ENCODE measurements at places on chromosomes 3 and 15.
A peak's percentile ranks its signal among the peaks of the same experiment; 100 is the strongest.

DNA sequence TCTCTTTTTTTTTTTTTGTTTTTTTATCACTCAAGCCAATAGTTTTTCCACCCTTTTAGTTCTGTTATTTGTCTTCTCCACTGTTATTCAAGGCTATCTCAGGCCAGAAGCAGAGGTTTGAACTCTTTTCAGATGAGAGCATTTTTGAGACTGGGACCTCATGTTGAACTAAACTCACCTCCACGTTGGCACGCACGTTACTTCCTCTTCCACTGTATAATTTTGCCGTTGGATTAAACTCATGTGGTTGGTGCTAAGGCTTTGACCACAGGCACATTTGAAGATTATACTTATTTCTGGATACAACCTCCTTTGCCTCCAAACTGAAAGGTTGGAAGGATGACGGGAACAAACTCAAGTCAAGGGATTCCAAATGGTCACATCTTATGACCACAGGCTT is 501.3 kb upstream of the TPRG1 start:
- no peak for DNase-seq

DNA sequence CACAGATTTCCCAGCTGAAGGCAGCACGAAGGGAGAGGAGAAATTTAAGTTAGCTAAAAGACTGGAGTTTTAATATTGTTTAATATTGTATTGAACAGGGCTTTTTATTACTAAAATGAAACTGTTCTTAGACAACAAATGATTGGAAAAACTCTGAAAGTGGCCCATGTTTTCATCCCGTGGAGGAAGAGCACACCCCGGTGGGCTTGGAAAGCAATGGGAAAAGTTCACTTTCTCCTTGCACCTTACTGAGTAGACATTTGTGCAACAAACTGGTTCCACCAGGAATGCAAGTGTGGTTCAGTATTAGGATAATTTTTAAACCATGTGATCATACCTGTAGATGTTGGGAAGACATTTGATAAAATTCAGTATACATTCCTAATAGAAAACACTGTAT is 8.2 kb upstream of the ESYT3 start:
- no peak for DNase-seq

DNA sequence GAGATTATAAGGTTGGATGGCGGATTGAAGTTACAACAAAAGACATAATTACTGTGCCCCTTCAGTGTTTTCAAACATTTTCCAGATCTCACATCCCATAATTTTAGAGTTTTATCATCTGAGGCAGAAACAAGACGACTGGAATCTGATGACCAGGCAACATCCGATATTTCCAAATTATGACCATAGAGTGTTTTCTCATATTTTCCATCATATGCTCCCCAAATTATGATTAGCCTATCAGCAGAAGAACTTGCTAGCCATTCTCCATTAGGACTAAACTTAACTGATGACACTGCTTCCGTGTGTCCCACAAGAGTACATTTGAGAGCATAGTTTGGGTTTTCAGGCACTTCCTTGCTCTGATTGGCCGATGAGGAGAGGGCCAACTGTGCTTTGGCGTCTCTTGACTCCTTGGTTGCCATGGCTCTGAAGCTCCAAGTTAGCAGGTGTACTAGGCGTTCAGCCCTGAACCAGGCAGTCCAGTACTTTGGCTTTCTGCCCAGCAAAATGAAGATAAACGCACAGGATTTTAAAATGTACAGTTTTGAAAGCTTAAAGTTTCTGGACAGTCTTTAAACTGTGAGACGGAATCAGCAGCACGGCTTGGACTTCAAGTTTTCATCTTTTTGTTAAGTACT is 638 bp downstream of the WDR5B start:
- no peak for DNase-seq

DNA sequence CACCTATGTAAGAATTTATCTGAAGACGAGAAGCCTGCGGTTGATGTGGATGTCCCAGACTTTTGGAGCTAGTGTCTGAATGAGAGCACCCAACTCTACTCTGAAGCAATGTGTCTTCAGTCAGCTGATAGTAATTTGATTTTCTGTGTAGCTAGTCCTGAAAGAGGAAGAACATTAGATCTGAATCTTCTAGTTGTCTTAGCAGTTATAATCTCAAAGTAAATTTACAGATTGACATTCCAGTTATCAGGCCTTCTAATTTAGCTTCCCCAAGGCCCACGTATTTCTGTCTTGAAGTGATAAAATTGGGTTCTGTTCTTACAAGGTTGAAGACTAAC is 1.5 kb downstream of the TCAIM start:
- no peak for DNase-seq

DNA sequence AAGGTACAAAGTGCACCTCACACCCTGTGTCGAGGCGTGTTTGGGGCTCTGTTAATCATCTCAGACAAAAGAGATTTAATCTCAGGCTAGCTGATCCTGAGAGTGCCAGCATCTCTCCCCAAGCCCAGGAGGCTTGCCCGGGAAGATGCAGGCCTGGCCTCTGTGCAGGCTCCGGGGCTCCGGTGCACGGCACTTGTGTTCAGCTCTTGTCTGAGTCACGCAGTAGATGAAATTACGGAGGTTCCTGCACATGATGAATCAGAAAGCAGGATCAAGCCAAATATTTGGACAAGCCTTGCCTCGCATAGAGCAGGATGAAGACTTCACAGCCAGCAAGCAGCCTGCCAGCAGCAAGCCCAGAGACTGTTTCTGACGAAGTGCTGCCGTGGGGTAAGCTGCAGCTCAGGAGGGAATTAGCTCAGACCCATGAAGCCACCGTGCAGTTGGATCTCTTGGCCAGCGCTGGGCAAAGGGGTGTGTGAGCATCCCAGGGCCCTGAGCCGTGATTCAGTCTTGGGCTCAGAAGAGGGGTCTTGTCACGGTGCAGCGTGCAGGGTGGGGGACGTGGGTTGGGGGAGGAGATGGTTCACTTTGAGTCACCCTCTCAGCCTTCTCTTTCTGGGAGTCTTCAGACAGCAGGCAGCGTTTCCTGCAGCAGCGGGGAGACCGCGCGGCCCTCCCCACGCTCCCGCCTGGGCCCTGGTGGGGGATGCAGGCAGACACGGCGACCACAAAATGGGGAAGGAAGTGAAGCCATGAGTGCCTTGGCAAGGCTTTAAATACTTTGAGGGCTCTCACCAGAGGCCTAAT is 89.2 kb upstream of the MEF2A start:
- DNase-seq = no peak

- DNase-seq = no peak
Observed at GRCh38 chr3:4850928-4851265, 128.3 kb upstream of the BHLHE40 start.

DNA sequence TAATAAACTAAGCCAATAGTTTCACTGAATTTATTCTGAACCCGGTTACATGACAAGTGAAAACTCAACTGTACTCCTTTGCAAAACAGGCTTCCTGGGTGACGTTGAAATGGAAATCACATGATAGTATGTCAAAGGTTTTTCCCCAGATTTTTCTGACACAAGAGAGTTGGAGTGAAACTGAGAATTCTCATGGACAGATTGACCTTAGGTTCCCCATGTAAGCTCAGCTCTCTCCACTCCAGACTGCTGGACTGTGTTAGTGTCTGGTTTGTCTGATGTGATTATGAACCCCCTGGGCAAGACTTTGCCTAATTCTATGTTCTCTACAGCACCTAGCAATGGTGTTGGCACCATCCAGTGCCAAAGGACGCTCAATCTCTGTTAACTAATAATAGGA is 219.7 kb upstream of the COL8A1 start:
- no peak for DNase-seq

- no peak for DNase-seq
Observed at GRCh38 chr3:114624571-114625181, 330.8 kb downstream of the TIGIT start.

DNA sequence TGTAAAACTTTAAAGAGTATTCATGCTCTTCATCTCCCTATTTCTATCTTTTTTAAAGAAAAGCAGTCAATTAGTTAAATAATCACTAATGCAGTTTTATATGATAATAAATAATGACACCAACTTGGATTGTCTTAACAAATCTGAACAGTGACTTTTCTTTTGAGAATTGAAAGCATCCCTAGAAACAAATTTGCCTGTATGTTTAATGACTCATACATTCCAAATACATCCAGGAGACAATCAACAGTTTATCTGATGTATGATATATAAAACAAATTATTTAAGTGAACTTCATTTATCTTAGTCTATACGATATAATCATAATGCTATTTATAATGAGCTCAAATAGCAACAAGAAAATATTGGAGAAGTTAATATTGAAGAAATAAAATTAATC is 78.0 kb downstream of the ALCAM start:
- DNase-seq = no peak

DNA sequence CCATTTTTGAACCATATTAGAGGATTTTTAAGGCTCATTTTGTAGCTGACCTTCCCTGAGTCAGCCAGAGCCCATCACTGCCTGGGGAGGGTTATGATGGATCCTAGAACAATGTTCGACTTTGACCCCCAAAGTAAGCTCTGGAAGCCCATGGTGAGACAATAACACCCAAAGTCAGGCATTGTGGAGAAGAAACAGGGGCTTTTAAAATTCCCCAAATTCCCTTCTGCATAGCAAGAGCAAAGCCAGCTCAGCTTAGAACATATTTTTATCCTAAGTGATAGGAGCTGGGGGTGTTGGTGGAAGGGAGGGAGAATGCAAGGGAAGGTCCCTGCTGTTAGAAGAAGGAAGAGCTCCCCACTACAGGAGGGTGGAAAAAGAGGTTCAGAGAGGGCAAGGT is 4.0 kb downstream of the ITGA11 start:
- DNase-seq = no peak

GRCh38 chr3:105345156-105345555 is 21.6 kb upstream of the ALCAM start:
- DNase-seq = no peak

DNA sequence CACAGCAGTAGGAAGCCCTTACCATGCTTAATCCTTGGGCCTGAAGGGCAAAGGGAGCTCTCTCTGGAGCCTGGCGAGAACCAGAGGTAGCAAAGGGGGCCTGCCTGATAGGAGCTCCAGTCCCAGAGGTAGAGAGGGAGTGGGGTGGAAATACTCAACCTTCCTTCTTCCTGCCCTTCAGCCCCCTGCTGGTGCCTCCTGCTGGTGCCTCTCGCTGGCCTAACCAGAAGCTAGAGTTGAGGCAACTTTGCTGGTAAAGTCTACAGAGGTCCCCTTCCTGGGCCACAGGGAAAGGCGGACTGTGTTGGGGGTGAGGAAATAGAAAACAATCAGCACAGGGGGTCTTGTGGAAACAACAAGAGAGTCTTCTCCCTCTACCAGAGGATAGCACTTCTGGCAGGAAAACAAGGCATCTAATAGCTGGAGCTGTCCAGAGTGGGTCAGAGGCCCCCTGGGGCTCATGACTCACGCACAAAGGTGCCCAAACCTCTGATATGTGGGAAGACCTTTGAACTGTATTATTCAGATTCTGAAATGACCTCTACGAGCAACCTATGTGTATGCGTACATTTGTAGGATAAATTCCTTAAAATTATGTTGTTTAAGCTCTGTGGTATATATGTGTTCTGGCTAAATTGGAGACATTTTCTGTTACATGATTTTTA is 133.9 kb downstream of the LRRC28 start:
- DNase-seq = no peak

- no peak for DNase-seq
Observed at GRCh38 chr3:152047465-152047864, 174.0 kb downstream of the SUCNR1 start.

GRCh38 chr3:158909870-158910269 is 108.0 kb downstream of the MFSD1 start:
- no peak for DNase-seq

DNA sequence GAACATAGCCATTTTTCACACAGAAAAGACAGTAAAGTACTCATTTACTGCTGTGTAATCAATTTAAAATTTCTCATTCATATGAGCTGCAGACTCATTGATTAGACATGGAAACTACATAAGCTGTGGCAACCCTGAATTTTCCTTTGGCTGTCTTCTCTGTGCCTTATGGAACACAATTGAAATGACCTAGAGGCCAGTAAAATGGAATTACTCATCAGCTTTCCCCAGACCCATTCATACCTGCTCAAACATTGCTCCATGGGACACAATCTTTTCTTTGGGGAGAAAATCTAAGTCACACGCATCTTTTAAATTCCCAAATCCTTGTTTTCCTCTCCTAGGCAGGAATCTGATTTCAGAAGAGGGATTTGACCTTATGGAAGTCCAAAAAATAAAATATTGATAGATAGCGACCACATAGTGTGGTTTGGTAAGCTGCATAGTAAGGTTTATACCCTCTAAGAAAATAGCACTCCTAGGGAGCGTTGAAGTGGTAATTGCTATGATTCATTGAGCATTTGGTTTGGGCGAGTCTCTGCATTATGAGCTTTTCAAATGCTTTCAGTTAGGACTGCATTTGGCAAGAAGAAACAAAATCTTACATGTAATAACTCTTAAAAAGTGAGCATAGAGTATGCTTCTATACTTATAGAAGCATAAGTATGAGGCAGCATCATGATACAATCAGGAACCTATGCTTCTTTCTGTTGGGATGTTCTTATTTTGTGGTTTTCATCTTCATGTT is 243.4 kb upstream of the GADL1 start:
- no peak for DNase-seq

DNA sequence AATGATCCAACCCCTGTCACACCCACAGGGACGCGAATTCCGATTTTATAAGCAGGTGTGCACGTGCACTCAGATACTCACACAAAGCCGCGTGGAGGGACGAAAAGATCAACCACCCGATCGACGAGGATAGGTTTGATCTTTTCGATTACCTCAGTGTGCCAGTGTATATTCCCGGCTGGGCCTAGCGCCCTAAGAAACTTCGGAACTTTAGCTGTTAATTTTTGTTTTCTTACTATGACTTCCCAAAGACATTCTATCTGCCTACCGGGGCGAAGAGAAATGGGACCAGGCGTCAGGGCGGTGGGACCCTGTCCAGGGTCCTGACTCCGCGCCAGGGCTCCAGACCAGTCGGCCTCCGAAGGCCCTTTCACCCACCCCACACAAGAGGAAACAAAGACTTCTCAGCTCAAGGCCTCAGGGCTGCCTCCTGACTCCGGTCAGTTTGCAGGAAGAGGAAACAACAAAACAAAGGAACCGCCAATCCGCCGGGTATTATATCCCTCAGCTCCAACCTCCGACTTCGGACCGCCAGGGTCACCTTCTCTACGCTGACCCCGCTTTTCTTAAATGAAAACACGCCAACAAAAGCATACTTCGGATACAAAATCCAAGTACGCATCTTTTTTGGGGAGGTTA is 6.8 kb downstream of the ONECUT1 start:
- no peak for DNase-seq

DNA sequence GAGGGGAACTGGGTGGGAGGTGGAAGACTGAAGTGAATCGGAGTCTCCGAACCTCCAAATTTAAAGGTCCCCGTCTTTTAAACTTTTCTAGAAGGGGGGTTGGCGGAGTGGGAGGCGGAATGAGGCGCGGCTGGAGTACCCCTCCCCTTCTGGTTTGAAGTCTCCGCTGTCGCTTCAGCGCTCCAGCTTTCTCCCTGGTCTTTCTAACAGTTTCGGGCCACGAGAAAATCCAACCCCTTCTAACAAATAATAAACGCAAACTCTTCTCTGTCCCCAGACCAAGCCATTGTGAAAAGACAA is 2.5 kb upstream of the MECOM start:
- DNase-seq = no peak

GRCh38 chr15:83283138-83283812 is 1.2 kb downstream of the BNC1 start:
- peak; percentile 24 for DNase-seq

Measured in progenitor cell of endocrine pancreas (in vitro differentiated cells).